ENCODE measurements at places on chromosomes 16 and 17.

GRCh38 chr17:40373324-40373723 lies 8.8 kb upstream of the GJD3 start:
- DNase-seq: no peak

DNA sequence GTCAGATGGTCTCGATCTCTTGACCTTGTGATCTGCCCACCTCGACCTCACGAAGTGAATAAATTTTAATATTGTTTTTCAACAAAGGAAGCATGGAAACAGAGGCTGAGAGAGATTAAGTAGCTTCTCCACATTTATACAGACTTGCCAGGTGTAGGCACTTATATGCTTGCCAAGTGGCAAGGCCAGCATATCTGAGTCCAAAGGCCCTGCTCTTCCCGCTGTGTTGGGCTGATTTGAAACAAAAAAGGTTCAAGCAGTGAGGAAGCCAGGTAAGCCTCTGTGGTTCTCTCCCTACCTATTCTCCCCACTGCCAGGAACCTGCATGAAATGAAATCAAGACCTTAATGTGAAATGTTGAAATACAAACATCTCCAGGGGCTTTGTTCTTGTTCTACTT lies 7.5 kb upstream of the SLC6A4 start:
- no peak for DNase-seq

GRCh38 chr17:48241131-48241591 lies 133.6 kb downstream of the SNX11 start:
- DNase-seq: no peak

DNA sequence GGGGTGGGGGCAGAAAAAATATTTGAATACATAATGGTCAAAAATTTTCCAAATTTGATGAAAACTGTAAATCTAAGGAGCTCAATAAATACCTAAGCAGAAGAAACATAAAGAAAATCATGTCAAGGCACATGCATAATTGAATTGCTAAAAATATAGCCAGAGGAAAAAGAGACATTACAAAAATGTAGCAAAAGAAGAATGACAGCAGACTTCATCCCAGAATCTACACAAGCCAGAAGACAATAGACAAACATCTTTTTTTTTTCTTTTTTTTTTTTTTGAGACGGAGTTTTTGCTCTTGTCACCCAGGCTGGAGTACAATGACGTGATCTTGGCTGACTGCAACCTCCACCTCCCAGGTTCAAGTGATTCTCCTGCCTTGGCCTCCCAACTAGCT lies 62.0 kb upstream of the ATP2A3 start:
- DNase-seq: no peak

- DNase-seq: no peak
These were observed 8.1 kb upstream of the KREMEN2 start for GRCh38 chr16:2955779-2956578.

Data from CD4-positive, alpha-beta T cell treated with Interleukin-6 at 100 ng/mL for 8 hours (primary cell).